ENCODE measurements at places on chromosomes 7 and 10. TPM values are rescaled to one million over a fixed set of nuclear protein-coding genes. Genes with fewer than 3 reads are reported as not detected.

PSAP gene
- total RNA-seq = 564 TPM

DNA sequence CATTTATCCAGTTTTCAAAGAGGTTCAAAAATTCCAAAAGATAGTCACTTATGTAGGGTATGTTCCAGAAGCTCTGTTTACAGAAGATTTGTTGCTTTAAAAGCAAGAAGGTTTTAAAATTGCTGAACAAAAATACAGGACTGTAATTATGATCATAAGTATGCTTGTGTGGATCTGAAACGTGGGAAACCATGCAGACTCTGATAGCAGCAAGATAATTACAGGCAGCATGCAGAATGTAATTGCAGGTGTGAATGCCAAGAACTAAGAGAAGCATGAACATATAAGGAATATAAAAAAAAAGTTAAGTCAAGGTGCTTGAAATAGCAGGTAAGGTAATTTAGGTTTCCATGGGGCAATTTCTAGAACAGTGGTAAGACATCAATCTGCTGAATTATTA is 405.7 kb downstream of the ARL4A start:
- DNase-seq = no peak

DNA sequence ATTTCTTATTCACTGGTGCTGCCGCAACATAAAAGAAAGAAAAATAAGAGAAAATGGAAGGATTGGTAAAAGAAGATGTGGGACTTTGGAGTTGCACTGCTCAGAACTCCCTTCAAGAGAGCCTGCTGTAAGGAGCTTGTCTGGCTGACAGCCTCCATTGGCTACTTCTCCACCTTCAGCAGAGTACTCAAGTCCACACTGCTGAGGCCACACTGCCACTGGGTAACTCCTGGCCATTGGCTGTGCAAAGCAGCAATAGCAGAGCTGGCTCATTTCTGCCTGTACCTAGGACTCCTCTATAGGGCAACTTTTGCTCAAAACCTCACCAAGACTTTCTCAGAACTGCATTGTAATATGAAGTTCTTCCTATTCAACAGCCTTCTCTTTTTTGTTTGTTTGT is 38.7 kb upstream of the PCLO start:
- DNase-seq = no peak

DPY19L1 gene
- total RNA-seq = 26.6 TPM

- peak; percentile 87 for DNase-seq
These were observed 438.1 kb downstream of the SUGCT start for GRCh38 chr7:40572810-40573465.

- DNase-seq = no peak
These were observed 47.6 kb downstream of the SUGCT start for GRCh38 chr7:40182452-40182851.

GNG11 gene
- total RNA-seq = 31.6 TPM

- DNase-seq = peak; percentile 7
These were observed 37.3 kb downstream of the RTKN2 start for GRCh38 chr10:62231371-62231770.

DNA sequence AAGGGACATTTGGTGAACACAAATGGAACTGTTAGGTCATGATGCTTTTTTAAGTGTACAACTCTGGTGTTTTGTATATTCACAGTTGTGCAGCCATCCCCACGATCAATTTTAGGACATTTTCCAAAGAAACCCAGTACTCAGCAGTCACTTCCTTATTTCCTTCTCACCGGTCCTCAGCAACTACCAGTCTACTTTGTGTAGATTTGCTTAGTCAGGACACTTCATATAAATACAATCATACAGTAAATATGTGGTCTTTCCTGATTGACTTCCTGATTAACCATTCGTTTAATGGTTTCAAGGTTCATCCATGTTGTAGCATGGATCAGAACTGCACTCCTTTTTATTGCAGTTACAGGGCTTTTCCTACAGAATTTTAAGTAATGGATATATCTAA is 14.4 kb downstream of the SGPL1 start:
- DNase-seq = no peak

- peak; percentile 66 for DNase-seq
These were observed 25.6 kb downstream of the TMEM196 start for GRCh38 chr7:19747740-19748339.

- DNase-seq = no peak
These were observed 69.8 kb upstream of the INSIG1 start for GRCh38 chr7:155227788-155228458.

DNA sequence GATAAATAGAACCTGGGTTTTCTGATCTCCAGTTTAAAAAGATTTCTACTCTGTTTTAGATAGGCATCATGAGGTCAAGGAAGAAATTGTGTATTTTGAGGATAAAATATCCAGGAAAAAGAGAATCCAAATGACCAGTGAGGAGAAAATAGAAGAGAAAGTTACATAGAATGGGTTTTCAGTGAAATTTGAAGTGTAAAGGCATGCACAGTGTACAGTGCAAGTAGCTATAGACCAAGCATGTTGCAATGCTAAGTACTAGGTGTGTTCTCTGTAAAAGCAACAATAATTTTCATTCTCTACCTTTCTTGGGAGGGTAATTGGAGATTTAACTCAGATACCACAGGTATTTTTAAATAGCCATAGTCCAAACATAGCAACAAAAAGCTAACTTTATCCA is 22.6 kb downstream of the CDK1 start:
- no peak for DNase-seq

- no peak for DNase-seq
These were observed 152.4 kb downstream of the ACTR3B start for GRCh38 chr7:152911922-152912321.

DNA sequence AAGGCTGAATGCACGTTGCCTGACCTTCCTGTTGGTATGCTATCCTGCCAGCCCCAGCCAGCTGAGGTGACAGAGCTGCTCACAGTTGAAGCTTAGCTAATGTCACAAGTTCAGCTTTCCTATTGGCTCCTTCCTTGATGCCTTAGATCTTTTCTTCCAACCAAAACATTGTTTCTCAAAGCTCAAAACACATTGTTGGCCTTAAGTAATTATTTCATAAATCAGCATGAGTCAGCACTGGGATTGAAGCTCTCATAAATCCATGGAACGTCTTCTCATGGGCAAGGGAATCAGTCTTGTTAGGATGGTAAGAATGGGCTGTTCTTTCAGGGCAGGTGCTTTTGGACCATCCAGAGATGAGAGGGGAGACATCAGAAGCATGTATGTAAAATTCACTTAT is 128.1 kb upstream of the SAMD8 start:
- DNase-seq = no peak

PLXDC2 gene
- total RNA-seq = 54.1 TPM

ANKRD2 gene
- 29.7 TPM for total RNA-seq

MYOZ1 gene
- 706 TPM for total RNA-seq

PALD1 gene
- total RNA-seq = 19.8 TPM

Data from tongue (tissue), 3 donors.